ENCODE measurements at places on chromosomes 5 and 9. TPM values are rescaled to one million over a fixed set of nuclear protein-coding genes. Genes with fewer than 3 reads are reported as not detected.

GRCh38 chr5:147635882-147636728 lies 126.2 kb upstream of the DPYSL3 start:
- no peak overlapping the region for H3K4me3 ChIP-seq
- no peaks in the 10 kb centered on the region for H3K4me1 ChIP-seq
- H3K27me3 ChIP-seq, result no peaks in the 10 kb centered on the region
- H3K27ac ChIP-seq, result no peak overlapping the region

GRCh38 chr5:37111426-37112382 lies 137.5 kb downstream of the CPLANE1 start:
- peak overlapping the region; percentile 45 for H3K27ac ChIP-seq
- peaks cover 12% of the 10 kb centered on the region for H3K4me1 ChIP-seq
- H3K4me3 ChIP-seq, result no peak overlapping the region
- H3K36me3 ChIP-seq, result peaks cover 50% of the 10 kb centered on the region

DNA sequence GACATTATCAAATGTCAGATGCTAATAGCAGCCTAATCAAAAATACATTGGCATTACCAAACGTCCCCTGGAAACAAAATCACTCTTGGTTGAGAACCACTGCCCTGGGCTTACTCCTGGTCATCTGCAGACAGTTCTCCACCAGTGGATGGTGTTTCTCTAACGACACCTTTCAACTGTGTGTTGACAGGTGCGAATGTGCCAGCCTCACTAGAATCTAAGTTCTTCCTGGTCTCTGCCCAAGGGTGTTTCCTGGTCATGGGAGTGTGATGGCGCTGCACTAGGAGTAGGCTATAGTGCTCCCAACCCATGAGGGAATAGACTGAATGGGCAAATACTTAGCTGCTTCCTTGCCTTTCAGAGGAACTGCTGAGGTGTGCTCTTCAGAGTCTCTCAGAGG lies 105.9 kb downstream of the MRPS27 start:
- no peak overlapping the region for H3K4me3 ChIP-seq
- no peak overlapping the region for H3K27ac ChIP-seq
- H3K27me3 ChIP-seq, result no peaks in the 10 kb centered on the region
- H3K36me3 ChIP-seq, result peaks cover 26% of the 10 kb centered on the region
- H3K4me1 ChIP-seq, result no peaks in the 10 kb centered on the region

GRCh38 chr5:181207214-181207959 lies 2.4 kb upstream of the TRIM7 start:
- no peaks in the 10 kb centered on the region for H3K36me3 ChIP-seq
- DNase-seq, result peak; percentile 83
- H3K4me1 ChIP-seq, result peaks cover 52% of the 10 kb centered on the region
- H3K27ac ChIP-seq, result peak overlapping the region; percentile 74

DNA sequence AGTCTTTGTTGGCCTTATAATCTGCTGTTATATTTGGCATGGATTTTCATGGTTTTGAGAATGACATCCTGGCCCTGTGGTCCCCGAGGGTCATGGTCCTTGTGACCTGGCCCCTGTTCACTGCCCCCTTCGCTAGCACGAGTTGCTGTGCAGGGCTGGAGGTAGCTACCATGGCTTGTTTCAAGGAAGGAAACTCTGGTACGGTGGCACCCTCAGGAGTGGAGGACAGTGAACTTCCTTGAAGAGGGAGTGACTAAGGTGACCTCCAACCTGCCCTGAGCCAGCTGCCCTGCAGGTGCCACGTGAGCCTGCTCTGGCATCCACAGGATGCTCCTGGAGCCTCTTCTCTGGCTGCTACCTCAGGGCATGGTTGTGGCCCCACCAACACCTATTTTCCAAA lies 62.1 kb downstream of the MTAP start:
- H3K36me3 ChIP-seq, result peaks cover 53% of the 10 kb centered on the region
- H3K27me3 ChIP-seq, result no peaks in the 10 kb centered on the region
- DNase-seq, result no peak
- no peaks in the 10 kb centered on the region for H3K4me1 ChIP-seq
- H3K27ac ChIP-seq, result no peak overlapping the region

- H3K36me3 ChIP-seq, result peaks cover 15% of the 10 kb centered on the region
- DNase-seq, result no peak
- no peak overlapping the region for H3K27ac ChIP-seq
- H3K4me3 ChIP-seq, result no peak overlapping the region
- H3K4me1 ChIP-seq, result no peaks in the 10 kb centered on the region
- no peaks in the 10 kb centered on the region for H3K27me3 ChIP-seq
Observed at GRCh38 chr5:94776167-94776566, 157.7 kb downstream of the SLF1 start.

DNA sequence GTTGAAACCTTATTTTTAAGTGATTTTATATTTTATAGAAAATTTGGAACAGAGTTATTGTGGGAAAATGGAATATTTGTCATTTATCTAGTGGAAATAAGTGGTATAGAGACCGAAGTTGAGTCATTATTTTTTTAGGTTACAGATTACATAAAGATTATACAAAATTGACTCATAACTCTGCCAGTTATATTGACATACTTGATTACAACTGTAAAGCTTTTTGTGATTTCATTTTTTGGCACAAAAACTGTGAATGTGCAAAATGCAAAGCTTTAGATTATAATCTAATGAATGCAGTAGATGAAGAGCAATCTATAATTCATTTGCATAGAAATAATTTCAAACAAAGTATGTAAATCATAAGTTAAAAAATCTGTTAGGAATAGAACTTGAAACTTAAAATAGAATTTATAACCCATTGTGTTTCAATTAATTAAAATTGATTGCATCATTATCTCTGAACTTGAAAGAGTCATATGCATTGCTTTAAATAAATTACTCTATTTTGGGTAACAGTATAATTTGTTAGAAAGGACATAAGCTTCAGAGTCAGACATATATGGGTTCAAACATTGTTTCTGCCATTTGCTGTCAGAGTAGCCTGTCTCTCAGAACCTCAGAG lies 280.4 kb downstream of the FER start:
- H3K4me1 ChIP-seq, result no peaks in the 10 kb centered on the region
- H3K4me3 ChIP-seq, result no peak overlapping the region
- no peak overlapping the region for H3K27ac ChIP-seq
- no peaks in the 10 kb centered on the region for H3K36me3 ChIP-seq
- H3K27me3 ChIP-seq, result no peaks in the 10 kb centered on the region

GRCh38 chr5:141935538-141935937 lies 11.9 kb downstream of the DELE1 start:
- no peaks in the 10 kb centered on the region for H3K4me1 ChIP-seq
- peaks cover 100% of the 10 kb centered on the region for H3K36me3 ChIP-seq
- H3K4me3 ChIP-seq, result no peak overlapping the region
- no peaks in the 10 kb centered on the region for H3K27me3 ChIP-seq
- no peak overlapping the region for H3K27ac ChIP-seq
- DNase-seq, result no peak

GRCh38 chr5:150787656-150788055 lies 9.1 kb downstream of the SMIM3 start:
- no peaks in the 10 kb centered on the region for H3K27me3 ChIP-seq
- no peak overlapping the region for H3K27ac ChIP-seq
- no peak overlapping the region for H3K4me3 ChIP-seq
- no peak for DNase-seq

GRCh38 chr9:84216151-84216550 lies 124.4 kb downstream of the SLC28A3 start:
- DNase-seq, result no peak
- H3K27me3 ChIP-seq, result no peaks in the 10 kb centered on the region
- H3K4me1 ChIP-seq, result no peaks in the 10 kb centered on the region
- H3K36me3 ChIP-seq, result no peaks in the 10 kb centered on the region

- peaks cover 19% of the 10 kb centered on the region for H3K36me3 ChIP-seq
- no peak for DNase-seq
- peak overlapping the region; percentile 95 for H3K27ac ChIP-seq
- peaks cover 20% of the 10 kb centered on the region for H3K27me3 ChIP-seq
- no peak overlapping the region for H3K4me3 ChIP-seq
Observed at GRCh38 chr9:136792321-136793085, 1.4 kb downstream of the TMEM141 start.

DNA sequence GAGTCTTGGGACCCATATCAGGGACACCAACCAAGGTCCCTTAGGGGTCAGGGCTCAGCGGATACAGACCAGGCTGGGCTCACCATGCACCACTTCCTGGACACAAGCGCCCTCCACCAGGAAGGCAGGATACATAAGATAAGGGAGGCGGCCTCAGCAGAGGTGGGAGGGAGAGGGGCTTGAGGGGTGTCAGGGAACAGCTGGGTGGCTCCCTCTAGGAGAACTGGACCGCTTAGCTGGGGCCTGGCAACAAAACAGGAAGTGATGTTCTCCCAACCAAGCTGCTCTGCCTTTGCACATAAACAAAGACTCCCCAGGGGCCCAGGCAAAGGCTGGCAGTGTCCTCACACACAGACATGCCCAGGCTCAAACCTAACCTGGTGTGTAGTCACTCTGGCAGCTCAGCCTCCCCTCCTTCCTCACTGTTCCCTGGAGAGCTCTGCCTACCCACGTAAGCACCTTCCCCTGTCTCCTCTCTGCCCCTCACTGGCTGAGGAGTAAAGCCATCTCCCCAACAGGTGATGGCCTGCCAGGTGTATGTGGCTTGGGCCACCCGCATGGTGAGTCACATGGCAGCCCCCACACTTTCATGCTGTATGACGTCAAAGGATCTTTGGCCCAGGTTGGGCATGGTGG lies 5.8 kb upstream of the BICD2 start:
- peaks cover 8% of the 10 kb centered on the region for H3K4me1 ChIP-seq
- H3K4me3 ChIP-seq, result no peak overlapping the region
- no peaks in the 10 kb centered on the region for H3K27me3 ChIP-seq
- DNase-seq, result no peak
- no peak overlapping the region for H3K27ac ChIP-seq

DNA sequence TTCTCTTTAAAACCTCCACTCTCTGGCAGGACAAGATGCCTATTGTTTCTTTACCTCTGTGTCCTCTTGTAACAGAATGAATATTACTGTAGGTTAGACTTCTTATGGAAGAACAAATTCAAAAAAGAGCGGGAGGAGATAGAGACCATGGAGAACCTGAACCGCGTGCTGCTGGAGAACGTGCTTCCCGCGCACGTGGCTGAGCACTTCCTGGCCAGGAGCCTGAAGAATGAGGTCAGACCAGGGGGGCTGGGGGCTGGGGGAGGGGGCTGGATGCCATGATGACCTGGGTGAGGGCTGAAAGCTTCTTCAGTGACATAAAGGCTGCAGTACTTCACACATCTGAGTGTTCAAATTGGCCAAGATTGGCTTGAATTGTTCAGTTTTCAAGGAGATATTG lies 61.4 kb downstream of the CFAP90 start:
- H3K36me3 ChIP-seq, result no peaks in the 10 kb centered on the region
- H3K4me1 ChIP-seq, result no peaks in the 10 kb centered on the region
- no peak for DNase-seq
- no peak overlapping the region for H3K4me3 ChIP-seq
- no peaks in the 10 kb centered on the region for H3K27me3 ChIP-seq

BNC2 gene
- 16.4 TPM for total RNA-seq

FOXI1 gene
- not detected for total RNA-seq

FAM151B gene
- 4.6 TPM for total RNA-seq

MINAR2 gene
- total RNA-seq, result not detected

MTAP gene
- 35.6 TPM for total RNA-seq

FGF10 gene
- 1.2 TPM for total RNA-seq

ACTBL2 gene
- total RNA-seq, result 0.29 TPM

CCL28 gene
- 6.4 TPM for total RNA-seq
